GM12878 (cell line): ENCODE measurements at places on chromosomes 4 and X. TPM values are rescaled to one million over a fixed set of nuclear protein-coding genes. Genes with fewer than 3 reads are reported as not detected.

DNA sequence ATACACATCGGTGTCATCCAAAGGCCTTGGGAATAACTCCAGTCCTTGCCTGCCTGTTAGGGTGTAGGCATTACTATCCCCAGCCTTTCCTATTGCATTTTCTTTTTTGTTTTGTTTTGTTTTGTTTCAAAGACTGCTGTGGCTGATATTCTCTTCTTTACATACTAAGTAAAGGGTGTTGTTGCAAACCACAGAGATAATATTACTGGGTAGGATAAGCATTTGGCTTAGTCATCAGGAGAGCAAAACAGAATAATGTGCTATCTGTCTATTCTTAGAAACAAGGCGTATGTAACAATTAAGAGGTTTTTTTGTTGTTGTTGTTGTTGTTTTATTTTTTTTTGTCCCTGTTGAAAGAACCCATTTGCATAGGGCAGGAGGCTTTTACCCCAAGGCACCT, 41.8 kb downstream of the UGT2B28 start:
- no peak for DNase-seq

DNA sequence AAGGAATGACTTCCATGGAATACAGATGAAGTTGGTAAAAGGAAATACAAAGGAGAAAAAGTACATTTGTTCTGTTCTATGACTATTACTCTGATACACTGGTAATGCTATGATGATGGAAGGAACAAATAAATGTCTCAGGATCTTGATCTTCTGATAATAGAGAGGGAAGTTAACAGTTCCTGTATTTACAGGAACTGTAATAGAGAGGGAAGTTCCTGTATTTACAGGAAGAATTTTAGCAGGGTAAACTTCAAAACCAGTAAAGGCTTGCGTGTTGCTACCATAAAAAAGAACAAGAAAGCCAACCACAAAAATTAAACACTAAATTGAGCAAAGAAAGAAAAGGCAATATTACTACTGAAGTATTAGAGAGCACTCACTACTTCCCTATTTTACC, 91.7 kb upstream of the HPGD start:
- no peak for DNase-seq

GRCh38 chrX:30904186-30904585, 15.1 kb upstream of the TAB3 start:
- DNase-seq = no peak

GRCh38 chr4:114694770-114695169, 96.2 kb downstream of the UGT8 start:
- DNase-seq = peak; percentile 11

Gene SOWAHB
- not detected in 2 replicates for polyA plus RNA-seq

Gene TMEM271
- not detected in 2 replicates for polyA plus RNA-seq
